Left cardiac atrium (tissue), 4 donors: ENCODE measurements at places on chromosomes 6 and 20. TPM values are rescaled to one million over a fixed set of nuclear protein-coding genes. Genes with fewer than 3 reads are reported as not detected.

GRCh38 chr6:104253236-104253635, 606.5 kb downstream of the HACE1 start:
- DNase-seq, result no peak

The PAX1 gene
- total RNA-seq, result not detected

DNA sequence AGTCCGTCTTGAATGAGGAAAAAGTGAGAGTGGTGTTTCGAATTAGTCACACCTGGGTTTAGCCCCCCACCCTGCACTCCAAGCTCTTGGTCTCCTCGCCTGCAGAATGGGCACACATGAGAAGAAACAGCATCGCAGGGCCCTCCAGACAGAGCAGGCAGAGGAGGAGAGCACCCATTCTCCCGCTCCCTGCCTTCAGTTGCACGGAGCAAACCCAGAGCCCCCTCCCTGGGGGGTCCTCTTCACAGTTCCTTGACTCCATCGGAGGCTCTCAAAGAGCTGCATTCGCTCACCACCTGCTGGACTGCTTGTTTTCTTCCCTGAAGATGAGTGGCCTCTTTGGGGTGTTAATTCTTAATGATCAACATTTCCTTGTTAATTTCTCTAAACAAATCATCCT, 5.1 kb downstream of the CST7 start:
- DNase-seq, result no peak

DNA sequence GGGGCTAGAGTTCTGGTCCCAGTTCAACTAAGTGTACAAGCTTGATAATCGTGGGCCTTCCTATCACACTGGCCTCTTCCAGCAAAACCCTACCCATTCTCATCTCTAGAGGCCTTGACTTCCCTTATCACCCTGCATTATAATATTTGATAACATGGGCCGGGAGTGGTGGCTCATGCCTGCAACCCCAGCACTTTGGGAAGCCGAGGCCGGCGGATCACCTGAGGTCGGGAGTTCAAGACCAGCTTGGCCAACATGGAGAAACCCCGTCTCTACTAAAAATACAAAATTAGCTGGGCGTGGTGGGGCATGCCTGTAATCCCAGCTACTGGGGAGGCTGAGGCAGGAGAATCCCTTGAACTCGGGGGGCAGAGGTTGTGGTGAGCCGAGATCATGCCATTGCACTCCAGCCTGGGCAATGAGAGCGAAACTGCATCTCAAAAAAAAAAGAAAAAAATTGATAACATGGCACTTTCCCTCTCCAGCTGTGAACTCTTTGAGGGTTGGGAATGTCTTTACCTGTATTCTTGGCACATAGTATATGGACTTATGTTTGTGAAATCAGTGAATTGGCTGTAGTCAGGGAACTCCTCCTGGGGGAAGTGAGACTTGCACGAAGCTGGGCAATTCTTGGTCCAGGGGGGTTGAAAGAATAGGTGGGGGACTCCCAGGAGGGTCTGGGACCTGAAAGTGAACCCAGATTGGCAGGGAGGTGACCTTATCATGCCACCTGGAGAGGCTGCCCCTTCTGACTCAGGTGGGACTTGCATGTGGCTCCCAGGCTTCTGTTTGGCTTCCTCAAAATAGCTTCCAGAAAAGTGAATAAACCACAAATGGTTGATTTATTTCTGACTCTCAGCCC, 915 bp upstream of the C6orf47 start:
- no peak for DNase-seq

DNA sequence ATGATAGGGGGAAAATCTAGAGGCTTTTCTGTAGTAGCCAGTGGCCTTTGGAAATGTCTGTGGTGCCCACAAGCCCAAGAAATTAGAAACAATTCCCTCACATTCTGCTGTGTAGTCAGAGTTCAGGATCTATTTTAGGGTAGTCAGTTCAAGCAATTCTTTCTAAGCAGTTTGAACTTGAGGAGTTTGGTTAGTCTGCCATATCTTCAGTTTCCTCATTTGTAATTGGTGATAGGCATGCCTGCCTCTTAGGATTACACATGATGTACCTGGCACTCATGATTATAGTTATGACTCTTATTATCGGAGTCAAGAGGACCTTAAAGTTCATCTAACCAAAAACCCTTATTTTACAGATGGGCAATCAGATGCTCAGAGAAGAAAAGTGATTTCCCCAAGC, 21.2 kb upstream of the MEP1A start:
- no peak for DNase-seq

- no peak for DNase-seq
Observed at GRCh38 chr20:40677343-40677924, 11.6 kb downstream of the MAFB start.

The CYP21A2 gene
- 10.3 TPM for total RNA-seq

DNA sequence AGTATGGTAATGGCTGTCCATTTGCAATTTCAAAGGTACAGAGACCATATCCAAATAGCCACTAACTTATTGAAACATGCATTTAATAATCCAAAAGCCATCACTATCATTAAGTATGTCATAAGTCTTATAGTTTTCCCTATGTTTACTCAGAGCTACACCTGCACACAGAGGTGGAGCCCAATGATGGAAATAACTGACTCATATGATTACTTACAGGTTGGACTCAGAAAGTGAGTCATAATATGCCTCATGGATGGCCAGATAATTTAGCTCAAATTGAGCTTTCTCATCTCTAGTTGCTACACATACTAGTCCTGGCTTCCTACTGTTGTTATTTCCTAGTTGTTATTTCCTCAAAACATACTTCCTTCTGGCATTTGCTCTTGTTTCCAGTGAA, 104.4 kb upstream of the KHDRBS2 start:
- DNase-seq, result no peak

DNA sequence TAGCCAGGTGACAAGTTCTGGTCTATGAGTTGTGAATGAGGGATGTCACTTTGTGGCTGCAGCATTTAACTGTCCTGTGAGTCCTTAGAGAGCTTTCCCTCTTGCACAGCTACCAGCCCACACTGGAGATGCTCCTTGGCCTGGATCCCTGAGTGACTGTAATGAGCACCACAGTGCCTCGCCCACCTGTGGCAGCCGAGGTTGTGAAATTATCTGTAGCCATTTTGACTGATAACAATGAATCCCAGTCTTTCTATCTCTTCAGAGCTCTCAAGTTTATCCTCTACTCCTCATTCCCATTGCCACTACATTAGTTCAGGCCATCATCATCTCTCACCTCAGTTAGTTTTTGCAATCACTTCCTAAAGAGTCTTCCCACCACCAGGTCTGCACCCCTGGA, 41.3 kb upstream of the BEND3 start:
- no peak for DNase-seq

DNA sequence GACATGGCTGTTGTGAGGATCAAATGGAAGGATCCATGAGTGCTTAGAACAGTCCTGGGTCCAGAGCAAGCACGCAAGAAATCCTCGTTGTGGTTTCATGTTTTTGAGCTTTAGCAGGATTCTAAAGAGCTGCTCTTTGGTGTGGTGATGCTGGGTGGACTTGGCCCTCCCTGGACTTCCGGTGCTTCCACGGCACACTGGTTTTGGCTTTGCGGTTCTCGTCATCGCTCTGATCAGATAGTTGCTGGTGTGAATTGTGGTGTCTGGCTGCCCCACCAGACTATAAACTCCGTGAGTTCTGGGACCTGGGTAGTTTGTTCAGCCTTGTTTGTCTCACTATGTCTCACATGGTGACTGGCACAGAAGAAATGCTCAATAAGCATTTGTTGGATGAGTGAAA, 3.3 kb downstream of the HNF4A start:
- no peak for DNase-seq

DNA sequence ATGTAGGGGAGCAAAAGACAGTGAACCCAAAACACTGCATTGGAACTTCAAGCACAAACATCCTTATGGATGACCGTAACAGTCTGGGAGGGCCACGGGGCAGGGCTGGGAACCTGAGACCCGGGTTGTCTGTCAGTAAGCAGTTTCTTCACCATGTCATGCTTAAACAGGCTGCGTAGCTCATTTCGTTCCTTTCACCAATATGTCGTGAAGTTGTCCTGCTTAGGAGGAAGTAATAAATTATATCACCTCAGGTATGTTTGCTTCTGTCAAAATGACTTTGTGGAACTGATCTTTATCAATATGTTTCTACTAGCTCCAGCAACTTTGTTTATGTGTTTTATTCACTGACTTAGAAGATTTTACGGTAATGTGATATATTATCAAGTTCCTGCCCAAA, 12.4 kb upstream of the MAK start:
- no peak for DNase-seq

DNA sequence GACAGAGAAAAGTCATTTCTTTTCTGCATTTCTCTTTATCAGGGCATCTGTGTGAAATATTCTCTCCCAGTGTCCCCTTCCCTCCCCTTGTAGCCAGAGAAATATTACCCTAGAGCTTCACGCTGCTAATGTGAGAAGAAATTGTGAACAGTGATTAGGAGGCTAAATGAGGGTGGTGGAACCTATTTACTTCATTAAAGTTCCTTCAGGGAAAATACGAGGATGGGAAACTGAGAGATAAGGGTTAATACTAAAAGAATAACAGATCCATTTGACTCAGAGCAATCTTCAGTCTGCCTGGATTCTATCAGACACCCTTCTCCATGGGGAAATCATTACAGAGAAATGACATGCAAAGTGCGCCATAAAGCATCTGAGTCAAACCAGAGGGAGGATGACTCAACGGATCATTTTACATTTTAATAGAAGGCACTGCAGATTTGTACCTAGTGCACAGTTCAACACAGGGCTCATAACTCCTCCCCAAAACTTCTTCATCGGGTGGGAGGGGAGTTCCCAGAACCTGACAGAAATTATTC, 131.3 kb downstream of the GJA10 start:
- DNase-seq, result no peak

The EBF4 gene
- total RNA-seq, result 6.5 TPM

The SMOC2 gene
- 12.0 TPM for total RNA-seq

GRCh38 chr20:50844430-50845100, 49.7 kb downstream of the BCAS4 start:
- DNase-seq, result peak; percentile 48

- DNase-seq, result no peak
Observed at GRCh38 chr6:139109558-139109957, 25.3 kb upstream of the HECA start.

- DNase-seq, result no peak
Observed at GRCh38 chr6:64013011-64013410, 377.4 kb downstream of the PHF3 start.

DNA sequence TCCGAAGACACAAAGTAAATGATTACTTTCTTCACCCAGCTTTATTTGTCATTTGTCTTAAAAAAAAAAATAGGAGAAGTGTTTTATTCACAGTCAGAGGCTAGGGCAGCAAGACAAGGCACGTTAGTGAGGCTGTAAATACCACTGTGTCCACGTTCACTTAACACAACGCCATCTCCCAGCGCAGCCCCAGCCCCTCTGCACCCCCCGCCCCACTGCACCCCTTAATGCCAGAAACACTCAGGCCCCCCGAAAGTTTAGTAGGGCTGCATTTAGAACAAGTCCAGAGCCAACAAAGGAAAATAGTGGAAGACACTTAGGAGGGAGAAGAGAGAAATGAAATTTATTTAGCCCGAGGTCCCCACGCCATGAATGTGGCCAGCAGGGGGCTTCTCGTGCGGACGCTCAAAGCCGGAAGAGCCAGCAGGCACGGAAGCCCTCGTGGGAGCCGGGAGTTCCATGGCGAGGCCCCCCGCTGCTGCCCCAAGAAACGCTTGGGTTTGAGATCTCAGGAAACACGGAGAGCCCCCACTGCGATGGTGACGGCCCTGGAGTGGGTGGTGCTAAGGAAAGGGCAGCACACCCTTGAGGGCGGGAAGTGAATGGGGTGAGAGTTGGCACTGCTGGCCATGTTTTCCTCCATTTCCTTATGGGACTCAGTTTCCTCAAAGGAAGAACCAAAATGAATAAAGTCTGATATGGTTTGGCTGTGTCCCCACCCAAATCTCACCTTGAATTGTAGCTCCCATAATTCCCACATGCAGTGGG, 50.2 kb downstream of the IYD start:
- peak; percentile 83 for DNase-seq

The SCUBE3 gene
- 0.13 TPM for total RNA-seq

- DNase-seq, result no peak
Observed at GRCh38 chr6:55379471-55379870, 52.2 kb downstream of the GFRAL start.

- DNase-seq, result no peak
Observed at GRCh38 chr6:106630366-106630765, 988 bp downstream of the QRSL1 start.

The EDN3 gene
- not detected for total RNA-seq

DNA sequence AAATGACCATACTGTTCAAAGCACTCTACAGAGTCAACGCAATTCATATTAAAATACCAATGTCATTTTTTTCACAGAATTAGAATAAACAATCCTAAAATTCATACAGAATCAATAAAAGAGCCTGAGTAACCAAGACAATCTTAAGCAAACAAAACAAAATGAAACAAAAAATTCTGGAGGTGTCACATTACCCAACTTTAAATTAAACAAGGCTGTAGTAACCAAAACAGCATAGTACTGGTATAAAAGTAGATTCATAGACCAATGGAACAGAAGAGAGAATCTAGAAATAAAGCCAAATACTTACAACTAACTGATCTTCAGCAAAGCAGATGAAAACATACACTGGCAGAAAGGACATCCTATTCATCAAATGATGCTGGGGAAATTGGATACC, 346.9 kb upstream of the JAG1 start:
- no peak for DNase-seq

- DNase-seq, result no peak
Observed at GRCh38 chr6:152046118-152046517, 238.6 kb downstream of the ESR1 start.
